ENCODE measurements at places on chromosomes 4 and X. TPM values are rescaled to one million over a fixed set of nuclear protein-coding genes. Genes with fewer than 3 reads are reported as not detected.

DNA sequence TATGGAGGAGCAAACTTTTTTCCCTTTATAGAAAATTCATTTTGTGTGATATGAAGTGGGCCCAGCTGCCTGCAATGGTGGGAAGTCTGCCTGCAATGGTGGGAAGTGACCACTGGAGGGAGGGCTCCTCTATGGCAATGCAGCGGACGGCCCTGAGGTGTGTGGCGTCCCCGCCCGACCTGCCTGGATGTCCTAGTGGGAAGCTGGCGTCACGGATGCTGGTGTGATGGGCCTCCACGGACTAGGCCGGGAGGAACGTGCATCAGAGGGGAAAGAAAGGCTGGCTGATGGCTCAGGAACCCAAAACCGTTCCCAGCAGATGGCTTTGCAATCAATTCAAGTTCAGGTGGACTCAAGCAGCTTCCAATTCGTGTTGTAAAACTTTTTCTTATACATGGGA lies 177.9 kb downstream of the AFAP1 start:
- peak overlapping the region; percentile 45 for H3K4me3 ChIP-seq
- H3K4me1 ChIP-seq: peaks cover 44% of the 10 kb centered on the region
- peak overlapping the region; percentile 60 for H3K27ac ChIP-seq
- peak; percentile 75 for DNase-seq
- peaks cover 5% of the 10 kb centered on the region for H3K36me3 ChIP-seq
- H3K27me3 ChIP-seq: peaks cover 62% of the 10 kb centered on the region

GRCh38 chr4:65623506-65623905 lies 46.8 kb downstream of the EPHA5 start:
- H3K27me3 ChIP-seq: no peaks in the 10 kb centered on the region
- H3K4me3 ChIP-seq: no peak overlapping the region
- DNase-seq: no peak
- H3K4me1 ChIP-seq: peaks cover 20% of the 10 kb centered on the region

GRCh38 chr4:153023692-153024394 lies 87.7 kb downstream of the FHDC1 start:
- DNase-seq: no peak
- H3K27ac ChIP-seq: no peak overlapping the region
- H3K4me1 ChIP-seq: peaks cover 35% of the 10 kb centered on the region
- peaks cover 4% of the 10 kb centered on the region for H3K36me3 ChIP-seq
- H3K27me3 ChIP-seq: peaks cover 7% of the 10 kb centered on the region

- no peak overlapping the region for H3K4me3 ChIP-seq
- DNase-seq: peak; percentile 28
- H3K4me1 ChIP-seq: peaks cover 16% of the 10 kb centered on the region
- H3K27me3 ChIP-seq: no peaks in the 10 kb centered on the region
- peak overlapping the region; percentile 40 for H3K27ac ChIP-seq
Measured at GRCh38 chr4:104592183-104592582, 97.5 kb upstream of the CXXC4 start.

DNA sequence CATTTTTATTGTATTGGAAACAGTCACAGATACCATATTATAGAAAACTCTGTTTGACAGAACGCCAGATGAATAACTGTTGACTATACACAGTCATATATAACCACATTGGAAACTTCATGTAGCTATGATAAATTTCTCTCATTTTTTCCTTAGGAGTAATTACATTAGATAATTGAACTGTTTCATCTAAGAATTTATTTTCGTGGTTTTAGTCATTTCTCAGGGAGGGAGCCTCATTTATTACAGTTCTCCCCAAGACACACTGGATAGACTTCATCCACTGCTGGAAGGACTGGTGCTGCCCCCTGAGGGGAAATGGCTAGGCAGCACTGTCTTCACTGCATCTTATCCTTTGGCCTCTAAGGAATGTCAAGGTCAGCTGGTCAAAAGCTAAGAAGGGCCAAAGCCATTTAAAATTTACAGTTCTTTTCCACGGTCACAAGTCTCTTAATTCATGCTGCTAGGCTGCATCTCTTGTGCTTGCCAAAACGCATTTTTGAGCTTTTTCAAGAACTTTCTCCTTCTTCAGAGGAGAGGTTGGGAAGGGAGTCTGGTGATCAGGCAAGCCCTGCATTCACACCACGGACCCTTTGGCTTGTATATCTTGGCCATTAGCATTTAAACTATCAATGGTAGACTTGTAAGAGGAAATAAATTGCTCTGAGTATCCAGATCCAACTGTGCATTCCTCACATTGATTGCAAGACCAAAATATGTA lies 145.1 kb downstream of the CBR4 start:
- H3K4me1 ChIP-seq: peaks cover 2% of the 10 kb centered on the region
- H3K27me3 ChIP-seq: no peaks in the 10 kb centered on the region
- no peak overlapping the region for H3K27ac ChIP-seq
- H3K36me3 ChIP-seq: no peaks in the 10 kb centered on the region

- H3K27ac ChIP-seq: no peak overlapping the region
- H3K36me3 ChIP-seq: no peaks in the 10 kb centered on the region
- no peak for DNase-seq
- peaks cover 2% of the 10 kb centered on the region for H3K27me3 ChIP-seq
Measured at GRCh38 chrX:3712870-3713224, 602 bp downstream of the PRKX start.

GRCh38 chrX:20306668-20307067 lies 40.0 kb upstream of the RPS6KA3 start:
- no peak overlapping the region for H3K27ac ChIP-seq
- no peaks in the 10 kb centered on the region for H3K36me3 ChIP-seq
- DNase-seq: no peak
- no peak overlapping the region for H3K4me3 ChIP-seq
- H3K27me3 ChIP-seq: no peaks in the 10 kb centered on the region
- no peaks in the 10 kb centered on the region for H3K4me1 ChIP-seq

GRCh38 chr4:137640156-137640837 lies 108.0 kb upstream of the PCDH18 start:
- no peak overlapping the region for H3K4me3 ChIP-seq
- no peak overlapping the region for H3K27ac ChIP-seq
- no peaks in the 10 kb centered on the region for H3K36me3 ChIP-seq
- peaks cover 40% of the 10 kb centered on the region for H3K4me1 ChIP-seq

DNA sequence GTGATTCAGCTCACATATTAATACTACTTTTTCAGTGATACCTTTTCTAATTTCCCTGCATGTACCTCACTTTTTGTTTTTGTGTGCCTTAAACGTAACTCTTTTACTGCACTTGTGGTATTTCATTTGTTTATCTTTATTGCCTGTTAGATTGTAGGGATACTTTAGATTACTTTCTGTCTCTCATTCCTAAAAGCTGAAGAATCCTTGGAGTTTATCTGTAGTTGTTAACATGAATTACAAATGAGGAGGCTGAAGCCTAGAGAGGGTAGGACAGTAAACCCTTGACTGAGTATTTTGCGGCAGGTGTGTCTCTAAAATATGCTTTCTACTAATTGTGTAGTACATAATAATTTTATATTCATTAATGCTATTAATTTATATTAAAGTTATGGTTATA lies 34.9 kb downstream of the BMP2K start:
- no peak for DNase-seq
- no peaks in the 10 kb centered on the region for H3K4me1 ChIP-seq

DNA sequence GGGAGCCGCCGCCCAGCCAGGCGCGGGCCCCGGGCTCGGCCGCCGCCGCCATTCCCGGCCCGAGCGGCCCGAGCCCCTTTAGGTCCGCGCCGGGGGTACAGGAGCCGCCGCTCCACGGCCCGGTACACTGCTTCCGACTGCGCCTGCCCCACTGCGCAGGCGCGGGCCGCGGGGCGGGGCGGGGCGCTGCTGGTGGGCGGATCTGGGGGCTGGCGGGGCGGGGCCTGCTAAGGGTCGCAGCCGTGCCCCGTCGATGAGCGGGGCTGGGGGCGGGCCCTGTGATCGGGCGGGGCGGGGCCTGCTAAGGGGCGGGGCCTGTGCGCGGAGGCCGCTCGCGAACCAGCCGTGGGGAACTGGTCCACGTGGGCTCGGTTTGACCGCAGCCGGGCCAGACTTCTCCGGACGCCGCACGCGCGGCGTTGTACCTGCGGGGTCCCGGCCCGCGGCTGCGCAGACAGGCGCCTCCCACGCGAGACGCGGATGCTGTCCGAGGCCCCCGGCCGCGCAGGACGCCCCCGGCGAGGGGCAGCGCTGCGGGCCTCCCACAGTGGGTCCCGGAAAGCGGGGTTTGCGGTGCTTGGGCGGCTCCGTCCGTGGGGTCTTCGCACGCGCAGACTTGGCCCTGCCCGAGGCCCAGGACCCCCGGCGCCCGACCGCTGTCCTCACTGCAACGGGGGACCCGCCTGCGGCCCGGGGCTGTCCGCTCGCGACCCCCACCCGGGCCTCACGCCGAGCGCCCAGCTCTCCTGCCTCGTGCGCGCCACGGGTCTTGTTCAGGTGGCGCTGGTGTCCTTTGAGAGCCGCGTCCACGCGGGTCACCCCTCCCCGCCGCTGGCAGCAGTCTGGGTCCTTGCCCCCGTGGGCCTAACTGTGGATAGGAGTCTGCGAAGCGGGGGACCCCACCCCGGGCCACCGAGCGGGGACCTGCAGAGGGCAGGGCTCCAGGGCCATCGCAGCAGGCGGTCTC lies at the start of gene DGKQ:
Gene DGKQ, minus strand, starts transcription at position 139 of the 967 bp plus-strand sequence. Its CDS starts 87 bp downstream, at position 52.
- no peak within 1 kb of the TSS for H3K4me3 ChIP-seq
- no peak within 1 kb of the TSS for H3K27ac ChIP-seq
- peaks cover 8% of the 10 kb centered on the region for H3K4me1 ChIP-seq
- DNase-seq: peak; percentile 88
- peaks cover 8% of the 10 kb centered on the region for H3K27me3 ChIP-seq

The CXCL8 gene
- not detected for total RNA-seq

The PHOX2B gene
- total RNA-seq: 101 TPM

The DCUN1D4 gene
- total RNA-seq: 86.9 TPM

The S100P gene
- not detected for total RNA-seq

The HCCS gene
- 22.7 TPM for total RNA-seq
